ENCODE measurements at places on chromosomes 1 and 21.
A peak's percentile ranks its signal among the peaks of the same experiment; 100 is the strongest.

GRCh38 chr1:55087439-55087838 lies 48.1 kb downstream of the PCSK9 start:
- no peak overlapping the region for H3K4me3 ChIP-seq
- peaks cover 2% of the 10 kb centered on the region for H3K4me1 ChIP-seq
- no peak for DNase-seq

DNA sequence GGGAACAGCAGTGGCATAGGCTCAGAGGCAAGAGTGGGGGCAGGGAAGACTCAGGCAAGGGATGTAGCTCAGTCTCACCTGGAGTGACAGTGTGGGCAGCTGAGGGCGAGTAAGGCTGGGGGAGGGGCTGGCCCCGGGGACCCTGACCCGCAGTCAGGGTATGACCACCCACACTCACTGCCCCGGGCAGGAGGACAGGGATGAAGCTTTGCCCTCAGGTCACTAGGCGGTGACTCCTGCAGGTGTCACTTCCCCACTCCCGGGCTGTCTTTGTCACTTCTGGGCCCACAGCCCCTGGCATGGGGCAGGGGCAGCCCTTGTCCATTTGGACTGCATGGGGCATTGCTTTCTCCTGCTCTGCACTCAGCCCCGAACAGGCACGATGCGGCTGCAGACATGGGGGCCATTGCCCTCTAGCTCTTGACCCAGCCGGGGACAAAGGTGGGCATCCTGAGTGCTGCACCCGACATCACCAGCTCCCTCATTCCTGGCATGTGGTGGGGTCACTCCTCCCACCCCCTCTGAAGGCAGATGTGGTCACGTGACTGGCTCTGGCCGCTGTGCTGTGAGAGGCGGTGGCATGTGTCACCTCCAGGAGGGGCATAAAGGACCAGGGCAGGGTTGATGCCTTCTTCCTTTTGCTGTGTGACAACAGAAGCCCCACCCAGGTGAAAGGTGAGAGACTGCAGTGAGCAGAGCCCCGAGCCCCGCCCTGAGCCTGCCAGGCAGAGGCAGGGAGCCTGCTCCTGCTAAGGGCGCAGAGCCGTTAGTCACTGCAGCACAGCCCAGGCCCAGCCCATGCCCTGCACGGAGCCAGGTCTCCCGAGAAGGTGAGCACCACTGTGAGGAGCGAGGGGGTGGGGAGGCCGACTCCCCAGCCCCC lies 66.0 kb downstream of the MATN1 start:
- H3K27me3 ChIP-seq, result no peaks in the 10 kb centered on the region
- H3K4me3 ChIP-seq, result no peak overlapping the region
- DNase-seq, result no peak
- H3K36me3 ChIP-seq, result no peaks in the 10 kb centered on the region

- peaks cover 18% of the 10 kb centered on the region for H3K36me3 ChIP-seq
- peak within 1 kb of the TSS; percentile 99 for H3K27ac ChIP-seq
- peak; percentile 66 for DNase-seq
- peak within 1 kb of the TSS; percentile 89 for H3K4me3 ChIP-seq
Measured at GRCh38 chr1:112618721-112619517, at the start of gene ST7L. TSS of gene ST7L (minus strand) at chr1:112619141. CDS start at chr1:112619113, 28 bp downstream.

- no peaks in the 10 kb centered on the region for H3K4me1 ChIP-seq
- no peaks in the 10 kb centered on the region for H3K27me3 ChIP-seq
- peak overlapping the region; percentile 95 for H3K27ac ChIP-seq
- no peak for DNase-seq
- H3K4me3 ChIP-seq, result peak overlapping the region; percentile 73
- no peaks in the 10 kb centered on the region for H3K36me3 ChIP-seq
Measured at GRCh38 chr1:46133181-46133658, 791 bp upstream of the PIK3R3 start.

- peaks cover 69% of the 10 kb centered on the region for H3K36me3 ChIP-seq
- H3K27ac ChIP-seq, result peak overlapping the region; percentile 50
- DNase-seq, result no peak
- peaks cover 28% of the 10 kb centered on the region for H3K4me1 ChIP-seq
Measured at GRCh38 chr1:236861560-236862218, 66.6 kb downstream of the MTR start.

DNA sequence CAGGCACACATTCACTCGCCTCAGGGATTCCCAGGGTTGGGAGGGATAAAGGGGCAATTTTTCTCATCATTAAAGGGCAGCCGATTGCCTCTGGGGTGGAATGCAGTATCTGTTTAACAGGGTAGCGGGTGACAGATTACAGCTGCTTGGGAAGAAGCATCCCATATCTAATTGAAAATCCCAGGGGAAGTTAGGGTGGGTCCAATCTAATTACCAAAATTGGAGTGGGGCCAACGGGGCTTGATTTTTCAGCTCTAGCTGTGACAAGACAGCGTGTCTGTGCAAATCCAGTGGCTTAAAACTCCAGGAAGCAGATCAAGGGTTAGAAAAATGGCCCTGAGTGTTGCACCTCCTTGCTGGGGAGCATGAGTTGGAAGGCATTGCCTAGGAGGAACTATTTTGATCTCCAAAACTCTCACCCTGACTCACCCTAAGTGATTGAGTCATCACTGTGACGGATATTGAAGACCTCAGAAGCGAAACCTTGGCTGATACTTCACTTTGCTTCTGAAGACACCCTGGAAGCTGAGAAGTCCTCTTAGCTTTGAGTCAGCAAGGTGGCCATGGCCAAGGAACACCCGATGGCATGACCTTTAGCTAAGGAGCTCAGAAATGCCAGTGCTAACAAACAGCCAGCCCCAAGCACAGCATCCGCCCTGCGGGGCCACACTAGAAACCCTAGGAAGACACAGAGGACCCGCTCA lies 46.0 kb downstream of the GRHL3 start:
- no peaks in the 10 kb centered on the region for H3K27me3 ChIP-seq
- DNase-seq, result peak; percentile 60
- H3K4me3 ChIP-seq, result no peak overlapping the region
- no peak overlapping the region for H3K27ac ChIP-seq
- H3K36me3 ChIP-seq, result no peaks in the 10 kb centered on the region

Measured in right atrium auricular region (tissue), 2 donors.